Endothelial cell (in vitro differentiated cells): ENCODE measurements at places on chromosomes 5 and 9. TPM values are rescaled to one million over a fixed set of nuclear protein-coding genes. Genes with fewer than 3 reads are reported as not detected.

PCBD2 gene
- 7.7 TPM for total RNA-seq

GRCh38 chr5:93331863-93332262, 249.2 kb downstream of the NR2F1-AS1 start:
- DNase-seq = no peak

DNA sequence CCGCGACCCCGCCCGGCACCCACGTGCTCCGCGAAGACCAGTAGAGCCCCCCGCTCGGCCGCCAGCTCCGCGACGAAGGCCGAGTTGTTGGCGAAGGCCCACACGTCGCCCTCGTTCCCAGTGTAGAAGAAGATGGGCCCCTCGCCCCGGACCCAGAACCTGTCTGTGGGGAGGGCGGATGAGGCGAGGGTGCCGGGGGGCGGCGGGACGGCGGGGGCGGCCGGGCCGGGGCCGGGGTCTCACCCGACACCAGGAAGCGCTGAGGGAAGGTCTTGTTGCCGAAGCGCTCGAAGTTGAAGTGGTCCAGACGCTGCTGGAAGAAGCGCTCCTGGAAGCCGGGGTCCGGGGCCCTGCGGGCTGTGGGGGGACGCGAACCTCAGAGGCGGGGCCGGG, 317 bp downstream of the DPP7 start:
- no peak for DNase-seq

DNA sequence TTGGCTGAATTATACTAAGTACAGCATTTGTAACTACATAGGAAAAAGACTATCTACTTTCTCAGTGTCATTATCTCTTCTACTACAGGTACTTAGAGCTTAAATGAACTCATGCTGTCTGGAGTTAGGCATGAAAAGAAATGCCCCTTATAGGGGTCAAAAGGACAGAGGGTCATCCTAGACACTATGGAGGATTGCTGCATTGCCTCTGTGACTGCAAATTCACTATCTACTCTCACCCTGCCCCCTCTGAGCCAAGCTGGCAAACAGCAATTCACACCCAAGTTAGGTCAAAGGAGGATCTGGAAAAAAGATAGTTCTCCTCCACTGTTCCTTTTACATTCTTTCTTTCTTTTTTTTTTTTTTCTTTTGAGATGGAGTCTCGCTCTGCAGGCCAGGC, 36.7 kb downstream of the ANKRD31 start:
- DNase-seq = no peak

- DNase-seq = no peak
Observed at GRCh38 chr5:79508354-79508753, 5.6 kb downstream of the HOMER1 start.

DNA sequence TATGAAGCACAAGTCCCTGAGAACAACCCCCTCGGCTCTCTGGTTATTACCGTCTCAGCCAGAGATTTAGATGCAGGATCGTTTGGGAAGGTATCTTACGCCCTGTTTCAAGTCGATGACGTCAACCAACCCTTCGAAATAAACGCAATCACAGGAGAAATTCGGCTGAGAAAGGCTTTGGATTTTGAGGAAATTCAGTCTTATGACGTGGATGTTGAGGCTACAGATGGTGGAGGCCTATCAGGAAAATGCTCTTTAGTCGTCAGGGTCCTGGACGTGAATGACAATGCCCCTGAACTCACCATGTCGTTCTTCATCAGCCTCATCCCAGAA, 1.1 kb downstream of the PCDHB6 start:
- no peak for DNase-seq

ABLIM3 gene
- 3.6 TPM for total RNA-seq

PRR7 gene
- 0.97 TPM for total RNA-seq

FBXL7 gene
- 63.8 TPM for total RNA-seq

- DNase-seq = no peak
Observed at GRCh38 chr5:157865781-157866180, 6.8 kb upstream of the CLINT1 start.

GRCh38 chr5:20331826-20332225, 343.8 kb upstream of the CDH18 start:
- no peak for DNase-seq

GRXCR2 gene
- not detected for total RNA-seq

WNT8A gene
- 0.69 TPM for total RNA-seq

SLC9A3 gene
- total RNA-seq = 1.1 TPM

GRCh38 chr9:19785230-19785629, 3.6 kb downstream of the SLC24A2 start:
- no peak for DNase-seq

DNA sequence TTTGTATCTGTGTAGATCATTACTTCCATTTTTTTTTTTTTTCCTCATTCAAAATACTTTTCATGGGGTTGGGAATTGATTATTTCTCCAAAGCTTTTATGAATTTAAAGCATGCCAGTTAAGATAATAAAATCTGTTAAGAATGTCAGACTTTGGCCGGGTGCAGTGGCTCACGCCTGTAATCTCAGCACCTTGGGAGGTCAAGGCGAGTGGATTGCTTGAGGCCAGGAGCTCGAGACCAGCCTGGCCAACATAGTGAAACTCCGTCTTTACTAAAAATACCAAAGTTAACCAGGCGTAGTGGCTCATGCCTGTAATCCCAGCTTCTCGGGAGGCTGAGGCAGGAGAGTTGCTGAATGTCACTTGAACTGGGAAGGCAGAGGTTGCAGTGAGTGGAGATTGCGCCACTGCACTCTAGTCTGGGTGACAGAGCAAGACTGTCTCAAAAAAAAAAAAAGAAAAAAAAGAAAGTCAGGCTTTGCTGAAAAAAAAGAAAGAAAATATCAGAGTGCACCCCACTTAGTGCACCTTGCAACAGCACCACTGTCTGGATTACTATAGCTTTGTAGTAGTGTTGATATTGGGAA, 18.5 kb downstream of the TBC1D2 start:
- DNase-seq = no peak

PAEP gene
- not detected for total RNA-seq

LCN9 gene
- not detected for total RNA-seq

PCDHB15 gene
- total RNA-seq = 10.5 TPM

DNA sequence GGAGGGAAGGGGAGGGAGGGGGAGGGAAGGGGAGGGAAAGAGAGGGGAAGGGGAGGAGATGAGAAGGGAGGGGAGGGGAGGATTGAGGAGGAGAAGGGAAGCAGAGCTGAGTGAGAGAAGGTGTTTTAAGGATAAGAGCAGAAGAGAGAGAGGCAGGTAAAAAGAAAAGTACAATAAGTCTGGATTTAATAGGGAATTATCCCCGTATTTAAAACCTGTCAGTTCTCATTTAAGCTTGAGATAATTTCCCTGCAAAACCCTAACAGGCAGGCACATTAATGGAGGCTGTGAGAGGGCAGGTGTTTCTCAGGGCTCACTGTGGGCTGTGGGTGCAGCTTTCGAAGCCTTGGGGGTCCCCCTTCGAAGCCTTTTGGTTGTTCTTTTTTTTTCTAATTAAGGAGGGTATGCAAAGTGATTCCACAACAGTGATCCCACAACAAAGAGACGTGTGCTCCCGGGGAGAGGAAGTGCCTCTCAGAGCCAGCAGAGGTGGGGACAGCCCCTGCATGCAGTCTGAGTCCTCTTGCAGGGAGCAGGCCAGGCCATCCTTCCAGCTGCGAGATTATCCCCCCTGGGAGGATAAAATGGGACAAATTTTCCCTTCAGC, 317.9 kb upstream of the IRX1 start:
- DNase-seq = no peak

DNA sequence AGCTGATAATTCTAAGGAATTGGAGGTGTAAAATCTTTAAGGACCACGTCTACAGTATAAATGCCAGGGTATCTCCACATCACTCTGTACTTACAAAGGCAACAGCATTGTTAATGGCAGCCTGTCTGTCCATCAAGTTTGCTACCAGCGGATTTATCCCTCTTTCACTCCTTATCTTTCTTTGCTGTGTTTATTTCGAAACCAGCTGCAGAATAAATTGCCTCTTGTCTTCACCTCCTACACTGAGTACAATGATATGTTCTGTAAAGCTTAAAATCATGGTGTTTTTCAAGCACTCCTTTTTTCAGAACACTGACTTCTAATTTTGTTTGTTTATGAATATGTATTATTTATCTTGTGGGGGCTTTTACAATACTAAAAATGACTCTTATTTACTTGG, 1088.1 kb downstream of the NR2F1-AS1 start:
- DNase-seq = no peak

DNA sequence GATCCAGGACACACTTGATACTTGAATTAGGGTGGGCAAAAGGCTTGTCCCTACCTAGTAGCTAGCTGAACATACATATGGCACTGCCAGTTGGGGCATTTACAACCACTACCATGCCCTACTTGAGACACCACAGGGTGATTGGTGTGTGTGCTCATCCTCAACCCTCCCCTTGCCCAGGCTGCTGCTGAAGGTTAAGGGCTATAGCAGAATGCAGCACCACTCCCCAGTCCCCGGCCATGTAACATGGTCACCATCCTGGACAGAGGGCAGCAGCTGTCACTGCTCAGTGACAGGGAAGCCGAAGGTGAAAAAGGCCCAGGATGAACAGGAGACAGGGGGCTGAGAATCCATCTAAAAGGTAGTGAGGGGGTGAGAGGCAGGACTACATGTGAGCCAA, 273.9 kb upstream of the SGCD start:
- no peak for DNase-seq

DNA sequence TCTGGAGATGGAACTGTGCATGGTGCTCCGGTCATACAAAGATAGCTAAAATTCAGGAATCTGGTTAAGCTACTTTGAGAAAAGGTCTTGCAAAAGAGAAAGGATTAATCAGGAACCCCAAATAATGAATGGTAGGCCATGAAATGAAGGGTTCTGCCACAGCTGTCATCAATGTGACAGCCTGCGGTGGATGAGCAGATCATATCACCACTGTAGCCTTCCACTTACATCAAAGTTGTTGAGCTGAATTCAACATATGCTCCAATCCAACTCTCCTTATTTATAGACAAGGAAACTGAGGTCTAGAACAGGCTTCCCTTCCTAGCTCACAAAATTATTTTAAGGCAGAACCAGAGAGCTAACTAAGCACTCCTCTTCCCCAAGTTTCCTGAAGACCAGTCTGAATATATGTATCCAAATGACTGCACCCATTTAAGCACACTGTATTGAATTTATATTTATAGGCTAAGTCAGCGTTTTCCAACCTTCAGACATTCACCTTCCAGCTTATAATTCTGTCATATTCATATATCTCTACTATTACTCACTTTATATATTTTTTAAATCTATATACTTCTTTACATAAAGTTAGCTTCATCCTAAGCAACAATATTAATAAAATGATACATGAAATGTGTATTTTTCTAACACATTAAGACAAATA, 13.9 kb upstream of the PTGER4 start:
- no peak for DNase-seq

DNA sequence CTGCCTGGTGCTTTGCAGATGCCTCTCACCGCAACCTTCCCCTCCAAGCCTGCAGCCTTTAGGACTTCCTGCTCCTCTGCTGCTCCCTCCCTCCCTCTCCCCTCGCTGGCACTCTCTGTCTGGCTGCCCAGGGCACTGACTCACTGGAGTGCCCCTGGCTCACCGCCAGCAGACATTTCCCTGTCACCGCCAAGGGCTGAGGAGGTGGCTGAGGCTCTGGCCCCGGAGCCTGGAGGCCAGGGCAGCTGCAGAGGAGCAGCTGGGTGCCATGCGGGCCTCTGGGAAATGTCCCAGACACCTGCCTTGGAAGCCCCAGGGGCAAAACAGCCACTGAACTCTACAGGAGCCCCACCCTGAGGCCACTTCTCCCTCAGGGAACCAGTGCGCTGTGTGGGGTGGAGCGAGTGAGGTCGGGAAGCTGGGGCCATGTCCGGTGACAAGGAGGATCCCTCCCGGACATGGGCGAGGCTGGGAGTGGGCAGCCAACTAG, 53.4 kb downstream of the TENT4A start:
- no peak for DNase-seq

PPP2R2B gene
- 0.59 TPM for total RNA-seq

GRCh38 chr5:138330813-138331448, 673 bp downstream of the CDC25C start:
- DNase-seq = no peak

EIF4E1B gene
- total RNA-seq = 0.54 TPM

NUTM2G gene
- total RNA-seq = not detected

GRCh38 chr9:69186841-69187611, 12.9 kb downstream of the TJP2 start:
- DNase-seq = no peak

DNA sequence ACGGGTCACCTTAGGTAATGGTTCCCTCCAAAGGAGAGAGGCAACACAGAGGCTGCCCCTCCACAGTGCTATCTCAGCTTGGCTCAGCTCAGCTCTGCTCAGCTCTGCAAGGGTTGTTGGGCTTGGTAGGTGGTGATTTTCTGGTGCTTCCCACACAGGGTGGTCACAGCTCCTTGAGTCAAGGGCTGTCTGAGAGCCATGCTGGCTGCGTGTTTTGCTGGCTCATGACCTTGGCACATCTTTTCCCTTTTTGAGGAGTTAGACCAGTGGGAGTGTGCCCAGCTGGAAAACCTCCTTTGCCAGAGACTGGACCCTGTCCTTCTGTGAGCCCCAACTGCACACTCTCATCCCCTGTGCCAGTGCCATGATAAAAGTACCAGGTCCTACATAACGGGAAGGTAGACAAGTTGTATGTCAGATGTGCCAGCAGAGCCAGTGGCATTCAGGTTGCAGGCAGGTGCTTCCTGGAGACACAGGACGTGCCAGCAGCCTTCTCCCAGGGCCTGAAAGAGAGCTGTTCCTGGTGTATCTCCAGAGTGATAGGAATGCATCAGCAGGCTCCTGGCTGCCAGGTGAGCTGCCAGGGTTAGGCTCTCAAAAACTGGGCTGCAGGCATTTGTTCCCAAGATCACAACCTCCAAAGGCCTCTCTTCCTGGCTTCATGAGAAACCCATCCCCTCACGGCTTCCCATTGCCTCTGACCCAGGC, 118.6 kb upstream of the CXCL14 start:
- no peak for DNase-seq

DNA sequence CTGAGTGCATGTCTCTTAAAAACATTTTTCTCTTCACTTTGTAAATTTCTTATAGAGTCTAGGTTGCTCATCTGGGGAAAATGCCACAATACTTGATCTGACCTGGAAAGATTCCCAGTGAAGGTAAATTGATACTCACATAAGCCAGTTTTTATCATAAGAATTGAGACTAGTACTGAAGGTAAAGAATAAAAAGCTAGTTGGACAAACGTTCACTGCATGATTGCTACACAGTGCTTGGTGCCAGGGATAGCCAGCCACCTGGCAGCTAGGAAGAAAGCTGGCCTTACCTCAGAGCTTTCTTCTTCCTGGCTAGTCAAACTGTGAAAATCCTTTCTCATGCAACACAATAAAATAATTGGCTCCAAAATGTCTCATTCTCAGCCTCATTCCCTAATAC, 77.1 kb downstream of the MUSK start:
- DNase-seq = no peak

- no peak for DNase-seq
Observed at GRCh38 chr5:113162770-113163169, 186.2 kb downstream of the DCP2 start.

SLC6A18 gene
- total RNA-seq = not detected

SLCO6A1 gene
- total RNA-seq = 0.51 TPM

DNA sequence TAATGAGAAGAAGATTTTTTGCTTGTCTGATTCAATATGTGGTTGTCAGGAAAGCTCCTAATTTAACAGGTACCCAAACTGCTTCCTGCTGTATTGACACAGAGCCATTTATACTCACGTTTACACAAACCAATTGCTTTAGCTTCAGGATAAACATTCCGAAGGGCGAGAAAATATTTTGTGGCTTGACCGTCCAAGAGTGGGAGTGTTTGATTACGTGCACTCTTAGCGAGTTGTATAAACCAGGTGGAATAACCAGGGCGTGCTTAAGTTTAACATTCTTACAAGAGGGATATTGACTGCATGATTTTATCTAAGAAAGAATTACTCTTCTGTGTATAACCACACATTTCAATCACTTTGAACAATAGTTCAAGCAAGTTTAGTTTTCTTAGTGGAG, 278.7 kb upstream of the TYRP1 start:
- no peak for DNase-seq

C9orf152 gene
- total RNA-seq = not detected

GRCh38 chr5:132467287-132467984, 23.1 kb downstream of the IRF1 start:
- DNase-seq = no peak
